ENCODE measurements at places on chromosomes 16 and 17.

DNA sequence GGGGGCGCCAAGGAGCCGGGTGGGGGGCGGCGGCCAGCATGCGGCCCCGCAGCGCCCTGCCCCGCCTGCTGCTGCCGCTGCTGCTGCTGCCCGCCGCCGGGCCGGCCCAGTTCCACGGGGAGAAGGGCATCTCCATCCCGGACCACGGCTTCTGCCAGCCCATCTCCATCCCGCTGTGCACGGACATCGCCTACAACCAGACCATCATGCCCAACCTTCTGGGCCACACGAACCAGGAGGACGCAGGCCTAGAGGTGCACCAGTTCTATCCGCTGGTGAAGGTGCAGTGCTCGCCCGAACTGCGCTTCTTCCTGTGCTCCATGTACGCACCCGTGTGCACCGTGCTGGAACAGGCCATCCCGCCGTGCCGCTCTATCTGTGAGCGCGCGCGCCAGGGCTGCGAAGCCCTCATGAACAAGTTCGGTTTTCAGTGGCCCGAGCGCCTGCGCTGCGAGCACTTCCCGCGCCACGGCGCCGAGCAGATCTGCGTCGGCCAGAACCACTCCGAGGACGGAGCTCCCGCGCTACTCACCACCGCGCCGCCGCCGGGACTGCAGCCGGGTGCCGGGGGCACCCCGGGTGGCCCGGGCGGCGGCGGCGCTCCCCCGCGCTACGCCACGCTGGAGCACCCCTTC is 484 bp downstream of the FZD2 start:
- DNase-seq: peak; percentile 15

DNA sequence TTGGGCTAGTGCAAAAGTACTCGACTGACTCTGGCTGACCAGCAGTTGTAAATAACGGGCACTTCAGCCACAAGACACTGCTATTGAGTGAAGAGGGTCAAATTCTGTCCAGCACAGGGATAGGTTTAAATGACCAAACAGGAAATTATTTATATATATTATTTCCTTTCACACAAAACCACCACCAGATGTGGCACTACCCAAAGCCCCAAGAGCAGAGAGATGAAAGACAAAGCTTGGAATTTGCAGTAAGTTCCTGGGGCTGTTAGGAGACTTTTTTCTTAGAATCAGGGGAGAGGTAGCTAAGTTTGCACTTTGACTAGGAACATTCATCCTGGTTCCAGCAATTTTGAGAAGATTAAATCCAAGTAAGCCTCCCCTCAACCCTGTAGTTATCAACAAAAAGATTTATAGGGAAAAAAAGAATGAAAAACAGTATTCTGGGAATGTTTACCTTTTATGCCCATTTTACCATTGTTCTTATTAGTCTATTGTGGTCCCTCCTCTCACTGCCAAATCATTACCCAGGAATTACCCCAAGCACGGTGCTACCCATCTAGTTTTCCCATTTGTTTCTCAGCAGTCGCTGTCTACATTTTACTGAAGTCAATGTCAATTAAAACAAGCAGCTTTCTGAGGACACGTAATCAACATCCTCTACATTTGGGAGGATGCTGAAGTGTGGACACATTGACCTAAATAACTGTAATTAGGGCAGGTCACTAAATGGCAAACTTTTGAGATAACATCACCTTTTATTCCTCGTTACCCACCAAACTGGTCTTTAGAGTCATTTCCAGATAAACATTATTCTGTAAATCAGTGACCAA is 43.5 kb downstream of the GRB7 start:
- DNase-seq: no peak

GRCh38 chr17:45640141-45640850 is 143.8 kb upstream of the CRHR1 start:
- DNase-seq: peak; percentile 55

GRCh38 chr16:52613508-52613907 is 66.6 kb upstream of the TOX3 start:
- DNase-seq: no peak

DNA sequence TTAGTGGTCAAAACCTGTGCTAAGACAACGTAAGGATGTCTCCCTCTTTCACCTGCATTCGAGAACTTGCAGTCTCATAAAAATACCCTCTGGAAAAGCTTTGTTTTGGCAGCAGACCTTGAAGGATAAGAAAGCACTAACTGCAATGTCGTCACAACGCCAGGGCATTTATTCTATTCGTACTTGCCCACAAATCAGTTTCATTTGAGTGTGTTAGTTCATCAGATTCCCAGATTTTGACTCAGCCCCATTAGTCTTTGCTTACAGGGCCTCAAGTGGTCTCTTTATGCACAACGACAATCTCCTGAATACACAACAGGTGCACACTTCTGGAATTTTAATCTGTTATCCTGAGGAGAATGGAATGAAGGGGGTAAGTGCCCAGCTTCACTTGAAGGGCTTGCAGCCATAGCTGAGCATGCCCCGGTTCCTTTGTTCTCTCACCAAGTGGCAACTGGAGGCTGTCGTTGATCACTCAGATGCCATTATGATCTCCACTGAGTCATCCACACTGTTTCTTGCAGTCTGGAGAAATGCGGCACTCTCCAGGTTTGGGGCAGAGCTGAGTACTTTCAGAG is 58.8 kb downstream of the CLEC19A start:
- DNase-seq: no peak

GRCh38 chr17:5892921-5893675 is 177.1 kb upstream of the WSCD1 start:
- DNase-seq: no peak

GRCh38 chr16:51328733-51329132 is 177.7 kb upstream of the SALL1 start:
- no peak for DNase-seq

GRCh38 chr16:57115514-57116182 is 23.3 kb downstream of the CPNE2 start:
- no peak for DNase-seq

DNA sequence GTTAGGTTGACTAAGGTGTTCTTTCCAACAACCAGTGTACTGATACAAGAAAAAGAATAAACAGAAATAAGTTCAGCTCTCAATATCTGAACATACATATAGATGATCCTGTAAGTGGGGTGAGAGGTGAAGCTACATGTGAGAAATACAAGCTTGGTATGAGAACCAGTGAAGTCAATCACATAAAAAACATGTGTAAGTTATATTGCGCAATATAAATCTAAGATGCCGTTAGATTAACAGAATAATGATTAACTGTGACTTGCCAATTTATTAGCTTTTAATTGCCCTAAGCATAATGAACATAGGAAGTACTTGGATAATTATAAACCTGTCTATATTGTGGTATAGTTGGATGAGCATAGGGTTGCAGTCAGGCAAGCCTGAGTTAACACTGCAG is 1597.1 kb upstream of the GOT2 start:
- no peak for DNase-seq

GRCh38 chr17:8916466-8916865 is 49.0 kb upstream of the PIK3R6 start:
- no peak for DNase-seq

- DNase-seq: peak; percentile 16
These were observed 58.5 kb downstream of the BAHCC1 start for GRCh38 chr17:81453712-81454111.

GRCh38 chr17:9897372-9897968 is 7.6 kb downstream of the RCVRN start:
- no peak for DNase-seq
